ENCODE measurements at places on chromosomes 7 and 10. TPM values are rescaled to one million over a fixed set of nuclear protein-coding genes. Genes with fewer than 3 reads are reported as not detected.

Gene FKBP6
- total RNA-seq: not detected

Gene FAM25C
- total RNA-seq: not detected

Gene ETV1
- total RNA-seq: 60.1 TPM

Gene IGFBP3
- 1.1 TPM for total RNA-seq

Gene TMEM176B
- 2.2 TPM for total RNA-seq

Gene DIP2C
- 16.5 TPM for total RNA-seq

Gene ANKRD61
- total RNA-seq: 1.1 TPM
